Small intestine (tissue), 16 donors: ENCODE measurements at places on chromosomes 7 and 10.
A peak's percentile ranks its signal among the peaks of the same experiment; 100 is the strongest.

DNA sequence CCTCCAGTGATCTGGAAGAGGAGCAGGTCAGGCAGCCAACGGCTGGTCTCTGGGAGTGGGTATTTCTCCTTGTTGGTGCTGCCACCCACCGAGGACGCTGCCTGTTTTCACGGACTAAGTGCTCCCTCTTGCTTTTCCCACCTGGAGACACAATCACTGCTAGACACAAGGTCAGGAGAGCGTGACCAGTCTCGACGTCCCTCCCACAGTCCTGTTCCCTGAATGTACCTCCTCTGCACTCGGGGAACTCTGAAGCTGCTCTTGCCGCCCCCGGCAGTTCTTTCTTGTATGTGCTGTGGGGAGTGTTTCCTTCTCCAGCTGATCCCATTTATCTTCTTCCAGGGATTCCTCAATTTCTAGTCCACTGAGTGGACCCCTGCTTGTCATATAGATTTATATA, 89.4 kb downstream of the CYTH3 start:
- no peak overlapping the region for H3K4me3 ChIP-seq
- no peaks in the 10 kb centered on the region for H3K4me1 ChIP-seq
- H3K36me3 ChIP-seq, result peaks cover 48% of the 10 kb centered on the region
- no peak for DNase-seq
- no peaks in the 10 kb centered on the region for H3K27me3 ChIP-seq
- H3K27ac ChIP-seq, result no peak overlapping the region

GRCh38 chr10:124025660-124026588, 67.5 kb downstream of the CHST15 start:
- no peak overlapping the region for H3K4me3 ChIP-seq
- no peaks in the 10 kb centered on the region for H3K27me3 ChIP-seq
- no peak overlapping the region for H3K27ac ChIP-seq
- no peaks in the 10 kb centered on the region for H3K4me1 ChIP-seq
- DNase-seq, result peak; percentile 39

DNA sequence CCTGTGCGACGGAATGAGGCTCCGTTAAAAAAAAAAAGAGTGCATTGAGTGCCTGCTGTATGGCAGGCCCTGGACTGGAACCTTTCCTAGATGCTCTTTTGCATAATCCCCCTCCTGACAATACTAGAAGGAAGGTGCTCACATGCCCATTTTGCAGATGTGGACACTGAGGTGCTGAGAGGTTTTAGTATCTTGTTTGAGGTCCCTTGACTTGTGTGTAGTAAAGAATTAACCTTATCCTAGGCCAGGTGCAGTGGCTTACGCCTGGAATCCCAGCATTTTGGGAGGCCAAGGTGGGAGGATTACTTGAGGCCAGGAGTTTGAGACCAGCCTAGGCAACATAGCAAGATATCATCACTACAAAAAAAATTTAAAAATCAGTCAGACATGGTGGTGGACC, 46.6 kb downstream of the TMEM130 start:
- H3K4me1 ChIP-seq, result no peaks in the 10 kb centered on the region
- H3K27ac ChIP-seq, result no peak overlapping the region
- DNase-seq, result no peak
- H3K4me3 ChIP-seq, result no peak overlapping the region

DNA sequence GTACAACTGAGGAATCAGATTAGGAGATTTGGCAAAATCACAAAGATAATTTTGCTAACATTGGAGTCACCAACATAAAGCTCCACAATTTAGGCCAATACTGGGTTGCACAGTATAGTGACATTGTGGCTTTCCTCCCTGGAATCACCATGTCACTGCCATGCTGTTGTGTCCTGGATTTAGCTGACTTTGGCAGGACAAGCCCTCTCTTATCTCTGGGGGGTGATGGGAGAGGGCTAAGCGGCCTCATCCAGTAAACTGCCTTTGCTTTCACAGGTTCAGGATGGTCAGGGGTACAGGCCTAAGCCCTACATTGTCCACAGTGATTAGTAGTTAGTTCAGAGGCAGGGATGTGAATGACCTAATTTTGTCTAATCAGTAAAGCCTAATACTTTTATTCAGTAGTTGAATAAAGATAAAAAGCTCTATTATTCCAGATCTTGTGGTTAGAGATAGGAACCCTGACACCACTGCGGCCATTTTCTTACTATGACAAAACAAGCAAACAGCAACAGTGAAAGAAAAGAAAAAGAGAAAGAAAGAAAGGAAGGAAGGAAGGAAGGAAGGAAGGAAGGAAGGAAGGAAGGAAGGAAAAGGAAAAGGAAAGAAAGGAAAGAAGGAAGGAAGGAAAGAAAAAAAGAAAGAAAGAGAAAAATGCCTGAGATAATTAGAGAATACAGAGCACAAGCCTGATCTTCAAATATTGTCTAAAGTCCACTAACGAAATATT, 140.1 kb downstream of the ETV1 start:
- no peaks in the 10 kb centered on the region for H3K4me1 ChIP-seq
- no peak overlapping the region for H3K4me3 ChIP-seq
- H3K27me3 ChIP-seq, result no peaks in the 10 kb centered on the region
- DNase-seq, result no peak

DNA sequence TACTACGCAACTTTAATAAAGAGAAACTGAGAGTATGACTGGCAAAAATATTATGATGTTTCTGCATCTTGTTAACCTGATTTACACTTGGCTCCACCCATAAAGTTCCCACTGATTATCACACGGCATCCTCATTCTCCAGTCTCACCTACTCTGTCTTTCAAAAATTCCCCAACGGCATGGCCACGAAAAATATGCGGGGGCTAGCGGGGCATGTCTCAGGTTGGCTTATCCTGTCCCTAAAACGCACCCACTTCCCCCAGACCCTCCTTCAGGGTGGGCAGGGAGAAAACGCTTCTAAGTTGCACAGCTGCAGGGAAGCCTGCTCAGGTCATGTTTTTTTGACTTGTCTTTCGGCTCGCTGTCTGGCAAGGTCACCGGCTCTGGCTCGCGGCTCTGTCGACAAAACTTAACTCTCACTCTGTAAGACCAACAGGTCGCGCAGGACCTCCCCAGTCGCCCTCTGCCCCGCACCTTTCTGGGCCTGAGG, 3.8 kb downstream of the CDK6 start:
- peak overlapping the region; percentile 93 for H3K27ac ChIP-seq
- peak overlapping the region; percentile 86 for H3K4me3 ChIP-seq
- no peaks in the 10 kb centered on the region for H3K36me3 ChIP-seq
- H3K4me1 ChIP-seq, result peaks cover 4% of the 10 kb centered on the region
- H3K27me3 ChIP-seq, result no peaks in the 10 kb centered on the region
- no peak for DNase-seq

DNA sequence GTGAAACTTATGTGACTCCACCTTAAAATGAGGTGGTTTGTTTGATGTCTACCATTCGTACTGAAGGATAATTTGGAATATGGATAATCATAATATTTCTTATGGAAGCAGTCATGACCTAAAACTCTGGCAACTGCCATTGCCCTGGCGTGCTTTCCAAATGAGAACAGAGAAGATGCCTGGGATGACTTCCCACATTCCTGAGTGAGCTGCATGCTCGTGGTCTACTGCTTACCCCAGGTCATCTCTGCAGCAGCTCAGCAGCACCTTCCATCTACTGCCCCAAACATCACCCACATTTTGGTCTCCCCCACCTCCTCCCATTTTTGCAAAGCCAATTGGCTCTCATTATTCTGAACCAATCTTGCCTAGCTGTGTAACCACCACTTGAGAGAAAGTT, 40.1 kb downstream of the LYZL1 start:
- DNase-seq, result no peak
- no peaks in the 10 kb centered on the region for H3K4me1 ChIP-seq
- no peaks in the 10 kb centered on the region for H3K36me3 ChIP-seq
- no peaks in the 10 kb centered on the region for H3K27me3 ChIP-seq

- no peaks in the 10 kb centered on the region for H3K4me1 ChIP-seq
- no peaks in the 10 kb centered on the region for H3K27me3 ChIP-seq
- no peak for DNase-seq
- no peak overlapping the region for H3K27ac ChIP-seq
Observed at GRCh38 chr7:68604541-68604940, 993.7 kb upstream of the AUTS2 start.

DNA sequence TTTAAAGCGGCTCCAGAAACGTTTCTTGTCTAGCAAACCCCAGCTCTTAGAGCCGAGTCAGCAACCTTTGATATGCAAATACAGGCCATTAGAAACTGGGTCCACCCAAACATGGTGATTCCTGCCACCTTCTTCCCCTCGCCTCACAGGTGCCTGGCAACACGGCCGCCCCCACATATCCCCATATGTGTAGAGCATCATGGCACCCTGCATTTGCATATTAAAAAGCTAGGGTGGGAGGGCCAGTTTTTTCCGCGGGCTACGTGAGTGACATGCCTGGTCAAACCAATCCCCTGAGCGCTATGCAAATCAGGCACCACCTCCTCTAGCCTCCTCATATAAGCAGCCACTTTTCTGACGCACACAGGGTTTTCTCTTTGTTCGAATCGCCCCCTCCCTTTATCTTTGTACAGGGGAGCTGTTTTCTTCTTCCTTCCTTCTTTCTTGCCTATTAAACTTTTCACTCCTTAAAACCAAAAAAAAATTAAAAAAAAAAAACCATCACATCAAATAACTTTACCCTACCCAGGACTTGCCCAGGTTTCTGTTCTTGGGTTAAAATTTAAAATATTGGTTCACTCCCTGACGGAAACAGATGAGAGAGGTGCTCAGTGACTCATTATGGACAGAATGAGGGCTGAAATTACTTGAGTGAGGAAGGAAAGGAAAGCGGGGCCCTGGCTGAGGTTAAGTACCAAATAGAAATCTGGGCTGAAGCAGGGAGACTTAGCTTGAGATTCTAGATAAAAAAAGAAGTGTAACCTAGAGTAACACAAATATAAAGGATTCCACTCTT, 59.8 kb downstream of the COA1 start:
- H3K4me1 ChIP-seq, result no peaks in the 10 kb centered on the region
- no peak overlapping the region for H3K4me3 ChIP-seq
- H3K27ac ChIP-seq, result no peak overlapping the region
- H3K36me3 ChIP-seq, result no peaks in the 10 kb centered on the region

DNA sequence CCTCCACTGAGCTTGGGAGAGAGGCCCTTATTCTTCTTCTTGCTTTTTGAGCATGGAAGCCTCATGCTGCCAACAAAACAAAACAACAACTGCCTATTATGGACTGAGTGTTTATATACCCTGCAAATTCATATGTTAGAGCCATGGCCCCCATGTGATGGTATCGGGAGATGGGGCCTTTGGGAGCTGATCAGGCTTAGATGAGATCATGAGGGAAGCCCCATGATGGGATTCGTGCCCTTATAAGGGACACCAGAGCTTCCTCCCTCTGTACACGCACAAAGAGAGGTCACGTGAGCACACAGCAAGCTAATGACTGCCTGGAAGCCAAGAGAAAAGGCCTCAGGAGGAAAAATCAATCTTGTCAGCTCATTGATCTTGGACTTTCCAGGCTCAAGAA, 235.0 kb downstream of the FANK1 start:
- no peaks in the 10 kb centered on the region for H3K36me3 ChIP-seq
- no peak overlapping the region for H3K4me3 ChIP-seq
- no peak for DNase-seq
- H3K27ac ChIP-seq, result no peak overlapping the region
- no peaks in the 10 kb centered on the region for H3K4me1 ChIP-seq

DNA sequence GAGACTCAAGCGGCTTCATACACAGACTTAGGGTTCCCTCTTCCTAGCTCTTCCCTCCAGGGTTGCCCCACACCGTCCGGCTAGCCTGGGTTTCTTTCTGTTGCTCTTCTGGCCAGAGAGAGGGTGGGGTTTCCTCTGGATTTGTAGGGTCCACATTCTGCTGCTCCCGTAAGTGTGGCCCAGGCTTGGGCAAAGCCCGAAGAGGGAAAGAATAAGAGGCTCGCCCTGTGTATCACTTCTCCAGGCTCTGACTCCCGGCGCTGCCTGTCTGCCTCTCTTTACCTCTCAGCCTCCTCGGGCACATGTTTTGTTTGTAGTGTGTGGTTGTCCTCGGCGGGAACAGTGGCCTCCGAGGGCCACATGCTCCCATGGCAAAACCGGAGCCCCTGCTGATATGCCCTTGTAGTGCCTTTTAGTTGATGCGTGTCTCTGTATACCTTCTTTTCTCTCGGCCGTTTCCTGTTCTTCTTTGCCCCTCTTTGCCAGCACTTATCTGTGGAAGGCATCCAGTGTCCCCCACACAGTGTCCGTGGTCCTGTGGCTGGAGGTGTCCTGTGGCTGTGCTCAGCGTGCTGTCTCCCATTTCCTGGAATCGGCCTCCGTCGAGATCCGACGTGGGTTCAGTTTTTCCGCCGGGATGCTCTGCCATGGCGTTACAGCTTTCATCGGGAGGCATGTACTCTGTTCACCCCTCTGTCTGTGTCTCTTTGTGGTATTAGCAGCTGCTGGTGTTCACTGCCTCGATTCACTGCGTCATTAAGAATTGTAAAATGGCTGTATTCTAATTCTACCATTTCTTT, 102.9 kb downstream of the INPP5A start:
- DNase-seq, result no peak
- H3K36me3 ChIP-seq, result peaks cover 12% of the 10 kb centered on the region
- H3K27me3 ChIP-seq, result no peaks in the 10 kb centered on the region
- no peak overlapping the region for H3K4me3 ChIP-seq

DNA sequence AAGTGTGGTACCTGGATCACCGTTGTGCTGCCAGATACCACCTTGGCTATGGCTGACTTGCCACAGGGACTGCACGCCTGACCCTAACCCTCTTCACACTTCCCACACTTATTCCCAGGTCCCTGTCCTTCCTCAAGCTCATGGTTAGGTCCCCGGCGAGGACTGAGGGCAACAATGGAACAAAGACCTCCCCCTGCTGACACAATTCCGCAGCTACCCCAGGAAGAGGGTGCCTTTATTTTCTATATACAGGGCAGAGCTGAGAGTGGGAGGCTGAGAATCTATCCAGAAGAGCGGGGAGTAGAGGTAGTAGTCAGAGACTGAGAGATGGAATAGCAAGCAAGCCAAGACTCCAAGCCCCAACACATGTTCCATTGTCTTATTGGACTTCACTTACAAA, 118.1 kb upstream of the SEM1 start:
- H3K36me3 ChIP-seq, result no peaks in the 10 kb centered on the region
- no peak overlapping the region for H3K4me3 ChIP-seq
- H3K4me1 ChIP-seq, result no peaks in the 10 kb centered on the region
- H3K27me3 ChIP-seq, result no peaks in the 10 kb centered on the region

DNA sequence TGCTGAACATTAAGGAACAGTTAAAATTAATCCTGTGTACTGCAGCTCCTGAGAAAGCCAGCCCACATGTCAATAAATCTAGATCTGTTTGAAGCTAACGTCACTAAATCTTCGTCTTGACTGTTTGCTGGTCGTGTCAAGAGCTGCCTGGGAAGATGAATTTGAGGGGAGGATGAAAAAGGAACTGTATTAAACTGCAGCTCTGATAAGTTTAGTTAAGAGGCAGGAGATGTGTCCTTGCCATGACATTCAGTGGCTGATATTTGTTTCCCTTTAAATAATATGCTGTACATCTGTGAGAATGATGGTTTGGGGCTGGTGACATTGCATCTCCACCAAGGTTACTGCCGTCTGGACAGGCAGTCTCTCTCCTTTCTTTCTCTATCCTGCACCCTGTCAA, 435.3 kb downstream of the LRMDA start:
- no peak overlapping the region for H3K4me3 ChIP-seq
- H3K27ac ChIP-seq, result no peak overlapping the region
- H3K36me3 ChIP-seq, result no peaks in the 10 kb centered on the region
